Activated CD8-positive, alpha-beta memory T cell treated with anti-CD3 and anti-CD28 coated beads, Interleukin-2, amount 10 ng/mL, durations not matched to agents 7 days and 5 days (primary cell): ENCODE measurements at places on chromosomes 2 and 18.
A peak's percentile ranks its signal among the peaks of the same experiment; 100 is the strongest.

DNA sequence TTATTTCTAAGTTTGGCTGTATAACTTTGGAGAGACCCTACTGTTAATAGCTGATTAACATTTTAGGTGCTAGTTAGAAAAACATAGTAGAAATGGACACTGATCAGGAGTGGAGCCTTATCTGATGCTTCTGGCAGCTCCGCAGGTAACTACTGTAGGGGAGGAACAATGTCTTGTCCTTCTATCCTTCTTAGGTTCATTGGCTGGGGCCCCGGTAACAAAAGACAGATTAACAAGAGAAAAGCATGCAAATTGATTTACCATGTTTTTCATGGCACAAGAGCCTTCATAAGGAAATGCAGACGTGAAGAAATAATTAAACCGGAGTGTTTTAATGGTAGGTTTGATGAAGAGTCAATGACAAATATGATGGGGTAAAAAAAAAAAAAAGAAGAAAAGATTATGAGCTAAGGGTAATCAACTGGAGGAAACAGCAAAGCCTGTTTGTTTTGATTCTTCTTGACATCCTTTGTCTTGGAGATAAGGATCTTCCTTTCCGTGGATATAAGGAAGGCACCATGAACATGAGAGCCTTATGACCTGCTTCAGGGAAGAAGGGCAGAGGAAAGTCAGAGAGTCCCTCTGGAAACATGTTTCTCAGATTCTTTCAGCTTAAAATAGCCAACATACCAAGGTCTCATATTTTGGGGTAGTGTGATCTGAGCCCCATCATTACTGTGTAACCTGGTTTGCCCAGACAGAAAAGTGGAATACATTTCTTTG is 62.4 kb upstream of the GCFC2 start:
- DNase-seq: no peak

- peak; percentile 68 for DNase-seq
Observed at GRCh38 chr18:48222118-48222517, 187.1 kb downstream of the ZBTB7C start.

- DNase-seq: no peak
Observed at GRCh38 chr2:133490411-133490980, 77.8 kb downstream of the NCKAP5 start.

DNA sequence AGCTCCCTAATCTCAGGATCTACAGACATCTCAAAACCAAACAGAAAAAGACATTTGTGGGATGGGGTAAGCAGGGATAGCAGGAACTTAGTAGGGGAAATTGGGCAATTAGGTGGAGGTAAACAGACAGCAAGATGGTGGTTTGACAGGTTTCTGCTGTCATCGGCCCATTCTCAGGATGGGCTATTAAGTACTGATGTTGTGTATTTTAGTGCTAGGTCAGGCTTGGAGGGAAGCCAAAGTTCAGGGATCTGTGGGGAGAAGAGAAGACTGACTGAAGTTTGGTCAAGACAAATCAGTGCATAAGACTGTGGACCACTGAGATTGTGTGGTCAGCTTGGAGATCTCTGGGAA is 96.8 kb upstream of the THUMPD2 start:
- no peak for DNase-seq

DNA sequence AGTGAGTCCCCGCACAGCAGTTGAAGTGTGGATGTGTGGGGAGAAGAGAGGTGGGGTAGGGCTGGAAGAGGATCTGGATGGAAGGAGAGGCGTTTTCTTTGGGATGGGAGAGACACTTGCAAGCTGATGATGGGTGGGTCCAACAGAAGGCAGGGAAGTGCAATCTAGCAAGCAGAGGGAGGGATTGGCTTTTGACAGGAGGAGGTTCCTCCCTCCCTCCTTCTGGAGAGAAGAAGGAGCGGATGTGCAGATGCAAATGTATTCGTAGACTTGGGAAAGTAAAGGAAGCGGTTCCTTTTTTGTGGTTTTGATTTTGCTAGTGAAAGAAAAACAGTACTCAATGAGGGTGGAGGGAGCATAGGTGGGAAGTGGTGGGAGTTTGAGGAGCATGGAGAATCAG is 48.9 kb downstream of the LAMA3 start:
- no peak for DNase-seq

- DNase-seq: no peak
Observed at GRCh38 chr18:26579941-26580618, 31.7 kb upstream of the KCTD1 start.

DNA sequence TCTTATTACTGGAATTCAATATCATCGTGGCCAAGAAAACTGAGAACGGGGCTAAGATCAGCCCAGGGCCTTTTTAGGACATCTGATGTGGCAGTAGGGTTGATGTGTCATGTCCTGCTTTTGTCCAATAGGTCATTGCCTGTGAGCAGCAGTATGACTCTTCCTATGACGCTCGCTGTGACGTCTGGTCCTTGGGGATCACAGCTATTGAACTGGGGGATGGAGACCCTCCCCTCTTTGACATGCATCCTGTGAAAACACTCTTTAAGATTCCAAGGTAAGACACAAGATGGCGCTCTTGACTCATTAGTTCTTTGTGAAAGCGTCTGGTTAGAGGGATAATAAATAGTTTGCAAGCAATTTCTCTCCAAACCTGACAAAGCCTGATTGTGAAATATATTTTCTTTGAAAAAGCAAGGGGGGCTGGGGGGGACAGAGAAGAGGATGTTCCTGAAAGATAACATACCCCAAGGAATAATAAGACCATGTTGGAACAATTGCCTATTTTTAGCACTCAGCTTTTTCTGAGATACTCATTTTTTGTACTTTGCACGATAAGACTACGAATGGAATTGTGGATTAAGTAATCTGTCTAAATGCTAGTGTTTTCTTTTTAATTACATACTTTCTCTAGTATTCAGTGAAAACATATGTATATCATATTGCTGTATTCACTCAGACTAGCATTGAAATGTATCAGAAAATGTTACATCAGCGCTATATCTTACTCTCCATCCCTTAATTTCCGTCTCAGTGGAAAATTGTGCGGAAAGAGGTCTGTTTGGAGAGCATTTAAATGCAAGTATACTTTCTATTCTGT is 58.1 kb downstream of the MYO3B start:
- DNase-seq: no peak

DNA sequence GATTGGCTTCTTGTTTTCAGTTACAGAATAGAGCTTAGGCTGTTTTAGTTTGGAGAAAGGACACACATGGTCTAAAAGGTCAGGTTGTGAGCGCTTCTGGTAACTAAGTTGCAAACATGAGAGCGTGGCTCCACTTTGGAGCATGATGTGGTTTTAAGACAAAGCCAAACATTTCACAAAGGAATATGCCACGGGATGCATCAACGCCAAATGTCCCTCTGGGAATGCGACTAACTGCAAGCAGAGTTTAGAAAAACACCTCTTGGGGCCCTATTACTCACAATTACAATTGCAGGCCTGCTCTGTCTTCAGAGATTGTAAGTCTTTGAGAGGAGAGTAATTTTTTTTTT is 25.4 kb downstream of the MYO7B start:
- DNase-seq: no peak

DNA sequence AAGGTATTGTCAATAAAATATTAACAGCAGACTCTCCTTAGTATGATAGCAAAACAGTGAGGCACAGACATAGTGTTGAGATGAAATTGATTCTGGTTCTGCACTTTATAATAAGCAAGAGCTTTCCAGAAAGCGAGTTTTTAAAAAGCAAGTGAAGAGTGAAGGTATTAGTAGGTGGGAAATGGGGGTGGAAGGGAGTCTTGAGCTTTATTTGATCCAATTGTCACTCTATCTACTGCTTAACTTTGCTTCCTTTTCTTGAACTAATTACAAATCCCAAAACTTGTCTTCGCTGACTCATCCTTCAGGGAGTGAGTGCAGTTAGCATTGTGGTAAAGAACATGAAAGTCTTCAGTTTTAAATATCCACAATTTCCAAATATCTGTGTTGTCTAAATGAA is 120.6 kb upstream of the BOD1L2 start:
- no peak for DNase-seq

GRCh38 chr18:64116571-64117175 is 32.2 kb downstream of the LINC00305 start:
- no peak for DNase-seq

- no peak for DNase-seq
Observed at GRCh38 chr18:51739044-51739666, 541.7 kb upstream of the MEX3C start.

DNA sequence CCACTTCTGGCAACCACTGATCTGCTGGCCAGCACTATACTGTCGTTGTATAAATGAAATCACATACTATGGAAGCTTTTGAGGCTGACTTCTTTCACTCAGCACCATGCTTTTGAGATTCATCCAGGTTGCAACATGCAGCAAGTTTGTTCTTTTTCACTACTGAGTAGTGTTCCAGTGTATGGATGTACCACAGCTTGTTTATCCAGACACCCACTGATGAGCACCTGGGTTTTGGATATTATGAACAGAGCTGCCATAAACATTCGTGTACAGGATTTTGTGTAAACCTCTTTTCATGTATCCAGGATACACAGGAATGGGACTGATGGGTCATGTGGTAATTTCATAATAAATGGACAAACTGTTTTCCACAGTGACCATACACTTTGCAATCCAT is 10.7 kb downstream of the ERCC3 start:
- no peak for DNase-seq

DNA sequence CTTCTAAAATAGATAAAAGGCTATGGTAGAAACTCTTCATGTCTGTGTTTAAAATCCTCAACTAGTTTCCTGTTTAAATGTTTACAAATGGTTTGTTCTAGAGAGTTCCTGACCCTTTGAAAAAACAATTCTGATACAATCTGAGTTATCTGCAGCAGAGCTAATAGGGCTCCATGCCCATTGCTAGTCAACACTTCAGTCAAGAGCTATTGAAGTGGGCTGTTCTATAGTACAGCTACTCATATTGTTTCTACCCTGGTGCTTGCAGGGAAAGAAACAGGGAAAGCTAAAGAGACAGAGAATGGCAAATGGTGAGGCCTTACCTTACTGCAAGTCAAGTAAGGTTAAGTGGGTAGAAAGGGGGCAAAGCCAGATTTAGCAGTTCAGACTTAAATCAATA is 112.3 kb upstream of the CAVIN2 start:
- no peak for DNase-seq

- DNase-seq: no peak
Observed at GRCh38 chr2:102499558-102499957, 26.5 kb downstream of the SLC9A4 start.

- DNase-seq: no peak
Observed at GRCh38 chr2:217085543-217085942, 225.7 kb upstream of the TNP1 start.

DNA sequence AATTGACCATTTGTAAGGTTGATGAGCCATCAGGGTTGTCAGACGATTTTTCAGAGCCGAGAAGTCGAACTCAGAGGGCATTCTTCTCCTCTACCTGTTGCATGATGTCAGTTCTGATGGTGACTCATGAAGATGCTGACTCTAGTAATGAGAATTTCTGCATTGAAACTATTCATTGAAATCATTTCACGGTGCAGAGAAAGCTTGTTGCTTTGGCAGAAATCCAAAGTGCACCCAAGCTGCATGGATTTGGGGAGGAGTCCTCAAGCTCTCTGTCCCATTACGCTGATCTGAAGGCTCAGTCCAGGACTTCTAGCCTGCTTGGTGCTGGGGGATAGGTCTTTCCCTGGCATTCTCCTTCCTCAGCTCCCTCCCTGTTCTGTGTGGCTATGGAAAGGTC is 125.7 kb upstream of the PXDN start:
- DNase-seq: no peak

DNA sequence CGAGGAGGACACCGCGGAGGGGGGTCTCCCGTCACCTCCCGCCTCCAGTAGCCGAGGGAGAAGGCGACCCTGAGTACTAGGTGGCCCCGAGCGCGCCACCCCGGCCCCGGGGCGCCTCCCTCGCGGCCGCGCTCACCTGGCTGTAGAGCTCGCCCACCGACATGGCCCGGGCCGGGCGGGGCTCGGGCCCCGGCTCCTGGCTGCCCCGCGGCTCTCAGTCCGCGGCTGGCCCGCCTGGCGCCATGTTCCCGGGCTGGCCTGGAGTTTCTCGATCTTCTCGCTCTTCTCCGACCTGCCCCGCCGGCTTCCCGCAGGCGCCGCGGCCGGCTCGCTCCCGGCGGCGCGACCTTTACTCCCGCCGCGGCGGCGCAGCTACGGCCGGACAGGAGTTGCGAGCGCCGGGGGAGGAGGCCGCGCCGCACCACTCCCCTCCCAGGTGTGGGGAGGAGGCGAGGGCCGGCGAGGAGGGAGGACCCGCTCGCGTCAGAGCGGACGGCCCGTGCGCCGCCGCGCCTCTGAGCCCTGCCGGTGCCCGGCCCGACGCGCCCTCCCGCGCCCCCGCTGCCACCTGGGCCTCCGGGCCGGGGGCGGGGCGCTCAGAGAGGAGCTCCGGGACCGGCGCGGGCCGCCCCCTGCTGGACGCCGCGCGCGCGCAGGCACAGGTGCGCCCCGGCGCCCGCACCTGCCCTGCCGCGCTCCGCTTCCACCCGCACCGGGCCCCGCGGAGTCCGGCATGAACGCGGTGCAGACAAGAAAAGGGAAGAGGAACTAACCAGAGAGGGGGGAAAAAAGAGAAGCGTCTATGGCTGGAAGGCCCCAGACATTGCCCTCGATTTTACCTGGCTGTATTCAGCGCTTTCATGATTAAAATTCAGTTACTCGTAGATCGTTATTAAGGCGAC is at the start of gene MYO5B:
TSS of gene MYO5B (minus strand) at position 517 of the 902 bp plus-strand sequence. CDS start at position 163, 354 bp downstream.
- no peak for DNase-seq

DNA sequence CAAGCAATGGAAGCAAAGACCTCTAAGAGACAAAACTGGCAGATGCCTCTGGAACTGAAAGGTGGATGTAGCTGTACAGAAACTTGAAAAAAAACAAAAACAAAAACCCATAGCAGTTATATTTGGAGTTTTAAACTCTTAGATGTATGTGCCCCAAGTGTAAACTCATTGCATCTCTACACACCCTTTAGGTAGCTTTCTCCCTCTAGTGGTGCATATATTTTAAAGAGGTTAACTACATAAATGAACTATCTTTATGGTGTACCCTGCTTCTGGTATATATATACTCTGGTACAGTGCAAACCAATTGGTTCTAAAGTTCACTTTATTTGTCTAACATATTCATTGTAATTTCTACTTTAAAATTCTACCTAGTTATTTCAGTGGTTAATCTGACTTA is 518.2 kb downstream of the NRXN1 start:
- DNase-seq: no peak

DNA sequence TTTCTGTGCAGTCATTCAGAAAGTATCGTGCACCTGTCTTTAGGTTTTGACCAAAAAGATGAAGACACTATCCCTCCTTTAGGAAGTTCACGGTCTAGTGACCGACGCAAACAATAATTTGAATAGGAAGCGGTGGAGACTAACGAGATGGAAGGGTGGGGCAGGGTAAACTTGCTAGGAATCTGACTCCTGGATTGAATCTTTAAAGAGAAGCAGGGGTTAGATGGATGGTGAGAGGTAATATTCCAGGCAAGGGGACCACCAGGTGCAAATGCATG is 651 bp upstream of the TXNL1 start:
- no peak for DNase-seq

DNA sequence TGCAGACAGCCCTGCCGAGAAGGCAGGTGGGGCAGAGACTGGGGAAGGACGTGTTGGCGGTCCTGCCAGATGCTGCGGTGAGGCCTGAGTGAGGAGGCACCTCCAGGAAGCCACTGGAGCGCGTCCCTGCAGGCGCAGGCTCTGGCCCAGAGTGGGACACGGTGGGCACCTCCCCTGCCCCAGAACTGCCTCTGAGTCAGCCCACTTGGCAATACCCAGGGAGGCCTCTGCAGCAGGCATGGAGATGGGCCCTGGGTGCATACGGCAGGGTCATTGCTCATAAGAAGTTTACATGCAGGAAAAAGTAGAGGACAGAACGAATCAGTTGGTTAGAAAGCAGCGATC is 195.9 kb downstream of the TFCP2L1 start:
- DNase-seq: no peak

GRCh38 chr2:159760326-159760725 is 37.7 kb downstream of the CD302 start:
- no peak for DNase-seq
